ENCODE measurements at places on chromosomes 5 and 9. TPM values are rescaled to one million over a fixed set of nuclear protein-coding genes. Genes with fewer than 3 reads are reported as not detected.

The RASGRF2 gene
- total RNA-seq, result 2.0 TPM

The HAVCR2 gene
- total RNA-seq, result 2.0 TPM

The CAVIN4 gene
- total RNA-seq, result not detected

DNA sequence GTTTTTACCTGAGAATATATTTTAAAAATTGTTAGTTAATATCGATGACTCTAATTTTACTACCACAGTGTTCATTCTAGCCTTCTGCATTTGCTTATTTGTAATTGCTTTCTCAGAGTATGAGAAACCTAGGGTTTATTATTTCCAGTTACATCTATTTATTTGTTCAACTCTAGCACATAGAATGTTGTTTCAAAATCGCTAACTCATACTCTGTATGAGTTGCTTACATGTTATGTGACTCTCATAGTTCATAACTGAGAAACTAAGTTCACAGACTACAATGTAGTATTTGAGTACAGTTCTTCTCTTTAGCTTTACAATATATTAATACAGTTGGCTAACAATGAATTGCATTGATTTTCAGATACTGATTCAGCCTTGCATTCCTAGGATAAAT lies 103.2 kb downstream of the MACROH2A1 start:
- no peaks in the 10 kb centered on the region for H3K4me1 ChIP-seq
- no peak overlapping the region for H3K4me3 ChIP-seq
- H3K27me3 ChIP-seq, result peaks cover 40% of the 10 kb centered on the region
- H3K27ac ChIP-seq, result no peak overlapping the region
- no peak for DNase-seq

DNA sequence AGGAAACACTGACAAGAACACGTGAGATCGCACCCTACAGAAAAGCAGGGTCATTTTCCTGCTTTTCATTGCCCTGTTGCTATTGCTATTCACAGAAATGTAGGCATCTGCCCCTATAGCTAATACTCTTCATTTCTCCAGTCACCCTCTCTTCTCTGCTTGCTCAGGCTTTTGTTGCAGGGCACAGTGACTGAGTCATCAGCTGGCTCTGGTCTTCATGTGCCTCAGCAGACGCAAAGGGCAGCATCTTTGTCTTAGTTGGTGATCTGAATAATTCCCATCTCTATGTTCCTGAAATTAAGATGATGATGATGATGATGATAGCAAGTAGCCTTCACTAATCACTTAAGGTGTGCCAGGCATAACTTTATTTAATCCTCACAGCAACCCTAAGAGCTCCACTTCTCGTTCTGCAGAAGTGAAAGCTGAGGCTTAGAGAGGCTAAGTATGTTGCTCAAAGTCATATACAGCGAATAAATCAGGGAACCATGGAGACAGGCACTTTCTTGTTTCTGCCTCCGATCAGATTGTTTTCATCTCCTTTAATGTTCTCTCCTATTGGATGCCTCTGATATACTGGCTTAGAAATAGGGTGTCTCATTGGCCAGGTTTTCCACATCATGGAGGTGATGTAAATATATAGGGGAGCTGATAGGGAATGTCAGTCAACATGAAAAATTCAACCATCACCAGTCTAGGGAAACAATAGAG lies 133.0 kb upstream of the STK32A start:
- H3K36me3 ChIP-seq, result no peaks in the 10 kb centered on the region
- DNase-seq, result no peak
- no peak overlapping the region for H3K27ac ChIP-seq
- no peaks in the 10 kb centered on the region for H3K4me1 ChIP-seq
- no peak overlapping the region for H3K4me3 ChIP-seq

GRCh38 chr5:96901384-96901783 lies 25.1 kb downstream of the ERAP2 start:
- no peak for DNase-seq
- peaks cover 18% of the 10 kb centered on the region for H3K36me3 ChIP-seq
- H3K4me1 ChIP-seq, result no peaks in the 10 kb centered on the region
- no peak overlapping the region for H3K4me3 ChIP-seq

DNA sequence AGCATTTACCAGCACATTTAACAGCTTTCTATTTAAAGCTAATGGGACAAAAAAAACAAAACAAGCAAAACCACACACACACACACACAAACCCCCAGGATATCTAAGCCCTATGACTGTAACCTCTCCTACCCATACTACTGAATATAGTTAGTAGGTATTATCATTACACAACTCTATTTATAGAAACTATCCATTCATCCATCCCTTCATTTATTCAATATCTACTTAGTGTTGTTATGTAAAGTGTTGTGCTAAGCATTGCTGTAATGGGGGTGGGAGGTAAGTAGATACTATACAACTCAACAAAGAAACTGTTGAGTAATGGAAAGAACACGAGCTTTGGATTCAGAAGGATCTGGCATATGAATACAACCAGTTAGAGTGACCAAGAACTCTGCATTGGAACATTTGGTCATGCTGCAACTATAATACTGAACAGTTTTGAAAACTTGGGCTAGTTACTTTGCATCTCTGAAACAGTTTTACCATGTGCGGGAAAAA lies 82.3 kb upstream of the ZNF608 start:
- no peak for DNase-seq
- no peak overlapping the region for H3K4me3 ChIP-seq
- no peak overlapping the region for H3K27ac ChIP-seq
- H3K4me1 ChIP-seq, result no peaks in the 10 kb centered on the region

The GPR150 gene
- total RNA-seq, result not detected

GRCh38 chr5:125503946-125504345 lies 757.5 kb upstream of the ZNF608 start:
- DNase-seq, result no peak
- H3K4me3 ChIP-seq, result no peak overlapping the region
- H3K27ac ChIP-seq, result no peak overlapping the region
- H3K36me3 ChIP-seq, result no peaks in the 10 kb centered on the region
- H3K27me3 ChIP-seq, result no peaks in the 10 kb centered on the region

The DMRT3 gene
- not detected for total RNA-seq

The GLE1 gene
- total RNA-seq, result 24.3 TPM

The SV2C gene
- total RNA-seq, result 0.20 TPM

DNA sequence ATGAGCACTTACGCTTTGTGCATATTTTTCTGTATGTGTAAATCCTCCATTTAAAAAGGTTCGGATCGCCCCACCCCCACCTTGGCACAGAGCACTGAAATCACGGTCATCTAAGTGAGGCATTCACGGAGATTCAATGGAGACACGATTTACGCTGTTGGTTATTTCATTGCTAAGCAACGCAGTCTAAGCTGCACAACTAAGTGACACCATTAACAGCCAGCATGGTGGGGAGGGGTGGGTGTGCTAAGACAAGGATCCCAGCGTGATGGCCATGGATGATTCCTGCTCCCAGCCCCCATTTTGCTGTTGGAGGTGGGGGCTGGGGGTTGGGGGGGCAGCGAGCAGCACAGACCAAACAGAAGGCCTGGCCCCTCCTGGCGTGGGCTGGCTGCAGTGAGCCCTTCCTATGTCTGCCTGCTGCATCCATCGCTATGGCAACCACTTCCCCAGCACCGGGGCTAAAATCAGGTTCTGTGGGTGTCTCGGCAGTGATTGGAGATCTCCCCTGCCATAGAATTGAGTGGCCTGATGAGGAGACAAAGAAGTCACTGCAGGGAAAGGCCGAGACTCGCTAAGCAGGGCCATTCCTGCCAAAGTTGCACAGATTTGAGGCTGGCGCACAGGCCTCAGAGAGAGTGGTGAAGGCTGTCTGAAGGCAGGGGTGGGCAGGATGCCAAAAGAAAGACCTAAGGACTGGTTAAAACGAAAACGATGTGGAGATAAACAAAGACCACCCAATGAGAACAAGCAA lies 14.3 kb upstream of the MARCHF6 start:
- no peaks in the 10 kb centered on the region for H3K4me1 ChIP-seq
- no peak overlapping the region for H3K4me3 ChIP-seq
- no peaks in the 10 kb centered on the region for H3K36me3 ChIP-seq
- peaks cover 3% of the 10 kb centered on the region for H3K27me3 ChIP-seq

DNA sequence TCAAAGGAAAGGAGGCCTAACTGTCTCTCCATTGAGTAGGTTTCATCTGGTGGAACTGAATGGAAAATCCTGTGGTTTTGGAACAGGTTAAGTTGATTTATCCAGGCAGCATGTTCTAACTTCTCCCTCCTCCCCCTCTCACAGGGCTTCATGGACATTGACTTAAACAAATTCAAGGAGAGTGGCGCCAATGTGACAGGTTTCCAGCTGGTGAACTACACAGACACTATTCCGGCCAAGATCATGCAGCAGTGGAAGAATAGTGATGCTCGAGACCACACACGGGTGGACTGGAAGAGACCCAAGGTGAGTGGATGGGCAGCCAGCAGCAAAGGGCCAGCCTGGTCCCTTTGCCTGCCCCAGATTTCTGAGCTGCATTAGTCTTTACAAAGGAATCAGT lies 183.9 kb downstream of the GRIA1 start:
- H3K4me3 ChIP-seq, result no peak overlapping the region
- DNase-seq, result no peak
- no peaks in the 10 kb centered on the region for H3K27me3 ChIP-seq
- H3K27ac ChIP-seq, result no peak overlapping the region
- H3K36me3 ChIP-seq, result no peaks in the 10 kb centered on the region

DNA sequence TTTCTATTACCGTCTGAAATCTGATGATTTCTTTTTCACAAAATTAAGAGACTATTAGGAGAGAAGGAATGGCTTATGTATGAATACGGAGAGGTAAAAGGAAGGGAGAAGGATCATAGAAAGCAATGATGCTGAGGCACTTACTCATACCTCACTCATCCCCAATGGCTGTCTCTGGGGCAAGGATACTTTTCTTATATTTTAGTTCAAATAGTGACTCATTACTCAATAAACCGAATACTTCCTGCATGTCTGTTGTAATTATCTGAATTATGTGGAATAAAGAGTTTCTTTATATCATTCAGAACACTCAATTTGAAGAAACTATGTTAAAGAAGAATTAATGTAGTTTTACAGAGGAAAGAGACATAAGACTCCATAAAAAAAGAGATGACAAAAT lies 284.5 kb upstream of the NUDT12 start:
- H3K27me3 ChIP-seq, result no peaks in the 10 kb centered on the region
- no peak overlapping the region for H3K4me3 ChIP-seq
- no peaks in the 10 kb centered on the region for H3K36me3 ChIP-seq
- no peaks in the 10 kb centered on the region for H3K4me1 ChIP-seq
- DNase-seq, result no peak
- H3K27ac ChIP-seq, result no peak overlapping the region

The PCDHB6 gene
- total RNA-seq, result not detected

DNA sequence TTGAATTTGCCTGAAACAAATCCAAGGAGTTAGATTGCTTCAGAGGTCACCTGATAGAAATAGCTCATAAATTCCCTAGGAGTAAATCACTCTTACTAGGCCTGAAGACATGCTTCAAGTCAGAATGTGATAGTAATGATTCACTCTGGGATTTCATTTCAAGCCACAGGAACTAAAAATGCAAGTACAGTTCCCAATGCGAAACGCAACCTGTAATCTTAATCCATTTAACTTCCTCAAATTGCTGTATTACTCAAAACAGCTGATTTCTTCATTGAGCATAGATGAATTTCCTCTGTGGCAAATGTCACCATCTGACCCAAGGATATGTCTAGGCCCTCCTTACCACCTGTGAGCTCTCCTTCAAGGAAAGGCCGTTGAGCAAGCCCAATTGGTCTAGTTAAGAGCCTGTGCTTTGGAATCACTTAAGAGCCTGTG lies 32.1 kb upstream of the IL6ST start:
- H3K4me1 ChIP-seq, result peaks cover 5% of the 10 kb centered on the region
- H3K27ac ChIP-seq, result no peak overlapping the region
- no peak overlapping the region for H3K4me3 ChIP-seq
- no peak for DNase-seq
- no peaks in the 10 kb centered on the region for H3K27me3 ChIP-seq
- H3K36me3 ChIP-seq, result no peaks in the 10 kb centered on the region

DNA sequence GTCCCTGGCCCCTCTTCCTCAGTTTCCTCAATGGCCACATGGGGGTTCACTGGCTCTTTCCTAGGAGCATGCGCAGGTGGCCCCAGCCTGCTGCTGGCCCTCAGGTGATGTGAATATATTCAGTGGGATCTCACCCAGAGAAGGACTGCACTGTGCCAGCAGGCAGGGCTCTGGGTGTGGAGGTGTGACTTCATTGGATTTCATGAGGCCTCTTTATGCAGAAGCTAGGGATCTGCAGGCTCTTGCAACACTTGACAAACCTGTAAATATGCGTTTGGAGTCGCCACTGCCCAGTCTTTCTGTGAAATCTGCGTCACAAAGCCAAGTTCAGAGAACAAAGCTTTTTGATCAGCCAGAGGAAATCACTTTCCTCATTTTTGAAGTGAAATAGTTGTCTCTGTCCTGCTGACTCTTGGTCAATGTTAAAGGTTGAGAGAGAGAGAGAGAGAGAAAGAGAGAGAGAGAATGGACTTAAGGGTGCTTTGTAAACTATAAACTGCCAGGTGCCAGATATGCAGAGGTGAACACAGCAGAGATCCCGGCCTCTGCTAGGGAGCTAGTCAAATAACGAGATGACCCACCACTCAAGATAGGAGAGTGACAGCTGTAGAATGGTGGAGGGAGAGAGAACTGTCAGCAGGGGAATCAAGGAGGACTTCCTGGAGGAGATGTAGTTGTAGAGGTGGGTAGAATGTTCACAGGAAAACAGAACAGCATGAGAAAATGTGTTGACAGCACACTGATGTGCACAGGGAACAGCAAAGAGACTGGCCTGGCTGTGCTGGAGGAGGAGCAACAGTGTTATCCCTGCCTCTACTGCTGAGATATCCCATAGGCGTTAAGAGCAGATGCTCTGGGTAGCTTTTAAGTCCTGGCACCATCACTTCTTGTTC lies 167.0 kb upstream of the ZNF618 start:
- H3K36me3 ChIP-seq, result no peaks in the 10 kb centered on the region
- no peak overlapping the region for H3K4me3 ChIP-seq

The ZNF883 gene
- 0.64 TPM for total RNA-seq

- H3K4me1 ChIP-seq, result no peaks in the 10 kb centered on the region
- no peak for DNase-seq
- H3K36me3 ChIP-seq, result no peaks in the 10 kb centered on the region
- H3K4me3 ChIP-seq, result no peak overlapping the region
These were observed 40.4 kb downstream of the MED27 start for GRCh38 chr9:132039284-132039683.

Measured in transverse colon (tissue), 4 donors.